ENCODE measurements at places on chromosomes 5 and 9.

GRCh38 chr5:135329066-135329912, 69.7 kb downstream of the MACROH2A1 start:
- DNase-seq: no peak

DNA sequence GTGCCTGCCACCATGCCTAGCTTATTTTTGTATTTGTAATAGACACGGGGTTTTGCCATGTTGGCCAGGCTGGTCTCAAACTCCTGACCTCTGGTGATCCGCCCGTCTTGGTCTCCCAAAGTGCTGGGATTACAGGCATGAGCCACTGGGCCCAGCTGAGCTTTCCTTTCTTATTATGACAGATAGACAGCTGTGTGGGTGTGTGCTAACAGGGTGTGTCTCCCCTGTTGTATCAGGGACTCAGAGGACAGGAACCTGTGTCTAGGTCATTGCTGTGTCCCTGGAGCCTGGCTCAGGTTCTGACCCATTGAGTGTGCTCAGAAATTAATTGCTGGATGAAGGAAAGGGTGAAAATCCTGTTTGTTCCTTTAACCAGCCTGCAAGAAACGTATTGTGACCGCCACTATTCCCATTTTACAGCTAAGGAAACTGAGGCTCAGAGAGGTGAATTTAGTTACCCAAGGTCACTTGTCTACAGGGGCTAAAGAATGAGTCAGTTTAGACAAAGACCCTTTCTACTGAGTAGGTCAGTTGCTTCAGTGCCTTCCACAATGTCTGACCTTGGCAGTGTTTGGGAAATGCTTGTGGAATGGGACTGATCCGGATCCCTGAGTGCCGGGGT, 16.8 kb downstream of the NCS1 start:
- DNase-seq: no peak

- no peak for DNase-seq
Measured at GRCh38 chr9:123423311-123423640, 67.3 kb downstream of the CRB2 start.

GRCh38 chr5:179766021-179766725, 27.6 kb upstream of the LTC4S start:
- DNase-seq: no peak

DNA sequence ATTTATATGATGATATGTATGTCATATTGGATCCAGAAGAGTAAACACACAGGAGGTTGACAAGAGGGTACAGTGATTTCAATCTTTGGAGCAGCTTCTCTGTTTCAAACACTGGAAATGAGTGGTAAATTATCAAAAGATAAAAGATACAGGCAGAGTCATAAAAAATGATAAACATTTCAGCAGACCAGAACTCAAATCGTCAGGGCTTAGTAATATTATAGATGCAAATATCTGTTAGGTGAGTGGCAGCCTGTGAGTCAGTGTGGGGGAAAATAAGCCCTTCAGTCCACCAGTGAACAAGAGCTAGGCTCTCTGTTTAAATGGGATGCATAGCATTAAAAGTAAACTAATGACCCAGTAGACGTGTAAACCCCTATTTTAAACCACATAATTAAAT, 1378.1 kb downstream of the EFNA5 start:
- DNase-seq: no peak

- DNase-seq: no peak
Measured at GRCh38 chr5:55773057-55773456, 35.2 kb downstream of the DDX4 start.

GRCh38 chr9:124835026-124835557, 18.2 kb upstream of the WDR38 start:
- DNase-seq: no peak

GRCh38 chr5:36703245-36703860, 96.9 kb downstream of the SLC1A3 start:
- no peak for DNase-seq
